HFFc6 (cell line): ENCODE measurements at places on chromosomes 4 and X. TPM values are rescaled to one million over a fixed set of nuclear protein-coding genes. Genes with fewer than 3 reads are reported as not detected.

- DNase-seq: peak; percentile 73
Measured at GRCh38 chrX:110394651-110395050, 36.0 kb downstream of the RTL9 start.

The FNIP2 gene
- 17.8 to 18.5 TPM (median 18.3 TPM) in 3 replicates for total RNA-seq

DNA sequence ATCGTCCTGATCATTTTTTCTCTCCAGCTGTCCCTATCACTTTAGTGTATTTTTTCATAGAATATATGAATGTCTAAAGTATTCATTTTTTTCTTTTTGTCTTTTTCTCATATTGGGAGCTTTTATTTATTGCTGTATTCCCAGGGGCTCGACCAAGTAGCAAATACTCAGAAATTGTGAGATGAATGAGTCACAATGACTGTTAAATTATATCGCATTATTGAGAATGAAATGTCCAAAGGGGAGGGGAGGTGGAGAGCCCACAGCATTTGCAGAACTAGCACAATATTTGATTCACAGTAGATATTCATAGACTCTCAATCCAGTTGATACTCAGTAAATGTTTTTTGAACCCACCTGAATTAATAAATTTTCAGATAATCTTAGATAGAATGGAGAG lies 543.6 kb upstream of the FAM241A start:
- no peak for DNase-seq

DNA sequence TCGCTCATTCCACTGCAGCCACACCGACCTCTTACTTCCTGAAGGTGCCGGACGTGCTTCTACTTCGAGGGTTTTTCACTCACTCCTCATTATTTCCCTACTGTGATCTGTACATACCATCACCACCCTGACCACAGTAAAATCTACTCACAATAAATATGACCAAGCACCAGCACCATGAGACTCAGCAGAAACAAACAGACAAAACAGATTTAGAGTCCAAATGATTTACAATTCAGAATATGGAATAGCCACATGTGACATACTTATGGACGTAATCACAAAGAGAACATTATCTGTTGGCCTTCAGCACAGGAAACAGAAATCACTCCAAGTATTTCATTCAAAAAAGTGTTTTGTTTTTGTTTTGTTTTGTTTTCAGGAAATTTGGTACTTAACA lies 16.1 kb upstream of the KLB start:
- DNase-seq: no peak

The FATE1 gene
- total RNA-seq: not detected in 3 replicates
